ENCODE measurements at places on chromosomes 3 and 15.
A peak's percentile ranks its signal among the peaks of the same experiment; 100 is the strongest.

- peak; percentile 42 for DNase-seq
Observed at GRCh38 chr3:128618398-128618726, 32.3 kb downstream of the RPN1 start.

- DNase-seq = no peak
Observed at GRCh38 chr3:157099326-157100095, 60.4 kb downstream of the CCNL1 start.

DNA sequence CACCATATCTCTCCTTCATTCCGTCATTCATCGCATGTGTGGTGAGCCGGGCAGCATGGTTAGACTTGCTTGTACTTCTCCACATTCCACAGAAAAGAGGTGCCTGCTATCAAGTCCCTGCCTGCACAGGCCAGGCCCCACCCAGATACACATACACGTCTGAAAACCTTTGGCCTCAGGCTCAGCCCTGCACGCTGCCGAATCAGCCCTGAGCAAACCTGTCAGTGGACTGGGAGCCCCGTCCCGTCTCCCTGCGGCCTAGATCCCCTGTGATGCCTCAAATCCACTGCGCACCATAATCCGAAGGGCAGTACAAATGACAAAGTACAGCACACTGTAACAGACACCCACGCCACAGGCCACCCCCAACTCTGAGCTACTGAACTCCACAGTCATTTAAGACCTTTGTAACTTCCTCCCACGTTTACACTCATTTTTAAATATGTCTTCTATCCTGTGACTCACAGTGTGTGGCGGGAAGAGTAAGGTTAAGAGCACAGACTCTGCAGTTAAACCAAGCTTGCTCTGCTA is 67.1 kb downstream of the MB21D2 start:
- no peak for DNase-seq

DNA sequence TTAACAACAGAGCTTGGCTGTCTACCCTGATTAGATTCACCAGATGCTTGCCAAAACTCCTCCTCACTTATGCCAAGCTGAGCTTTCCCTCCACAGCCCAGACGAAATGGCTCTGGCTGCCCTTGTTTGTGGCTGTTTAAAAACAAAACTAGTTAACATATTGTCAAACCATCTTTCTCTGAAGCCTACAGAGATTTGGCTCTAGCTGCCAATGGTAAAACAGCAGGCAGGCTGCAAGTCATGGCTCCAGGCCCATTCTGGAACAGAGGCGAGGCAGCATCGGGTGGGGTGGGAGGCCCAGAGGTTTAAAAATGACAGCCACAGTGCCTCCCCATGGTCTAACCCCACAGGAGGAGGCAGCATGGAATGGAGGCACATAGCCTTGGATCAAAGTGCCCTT is 75.9 kb downstream of the SCN5A start:
- DNase-seq = no peak

DNA sequence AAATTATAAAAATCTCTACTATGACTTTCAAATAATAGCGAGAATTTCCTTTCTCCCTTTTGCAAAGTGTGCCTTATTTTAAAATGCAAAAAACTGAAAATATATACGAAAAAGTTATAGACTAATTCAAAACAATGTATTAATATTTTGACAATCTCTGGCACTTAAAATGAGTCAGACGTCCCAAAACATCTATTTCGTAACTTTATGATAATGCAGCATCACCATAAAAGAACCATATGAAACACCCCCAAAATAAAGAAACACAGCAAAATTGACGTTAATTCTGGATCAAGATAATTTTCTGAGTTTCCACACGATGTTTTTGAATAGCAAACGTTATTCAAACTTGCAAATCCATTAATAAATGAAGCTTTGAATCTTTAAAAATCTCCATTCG is 1.0 kb downstream of the COPS2 start:
- no peak for DNase-seq

GRCh38 chr15:100727291-100727851 is 125.0 kb downstream of the ASB7 start:
- no peak for DNase-seq

- DNase-seq = no peak
Observed at GRCh38 chr15:60009124-60009960, 5.2 kb downstream of the FOXB1 start.

GRCh38 chr3:128349963-128350599 is 116.6 kb downstream of the DNAJB8 start:
- DNase-seq = no peak

DNA sequence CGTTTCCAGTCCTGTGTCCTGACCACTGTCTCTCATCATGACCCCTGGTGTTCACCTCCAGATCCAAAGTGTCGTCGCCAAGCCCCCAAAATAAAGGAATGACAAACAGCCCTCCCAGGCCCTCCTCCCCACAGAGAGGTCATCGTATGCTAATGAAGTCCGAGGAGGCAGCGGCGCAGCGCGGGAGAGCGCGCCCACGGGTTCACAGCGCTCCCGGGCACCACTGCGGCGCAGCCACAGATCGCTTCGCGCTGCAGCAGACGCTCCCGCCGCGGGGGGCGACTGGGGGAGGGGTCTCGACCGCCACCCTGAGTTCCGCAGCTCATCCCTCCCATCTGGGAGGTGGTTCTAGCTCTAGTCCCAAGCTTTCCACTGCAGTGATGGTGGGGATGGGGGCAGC is 1.3 kb downstream of the DGKG start:
- no peak for DNase-seq

GRCh38 chr15:42858999-42859789 is 61.4 kb downstream of the TTBK2 start:
- no peak for DNase-seq
